ENCODE measurements at places on chromosomes 16 and 17. TPM values are rescaled to one million over a fixed set of nuclear protein-coding genes. Genes with fewer than 3 reads are reported as not detected.

GRCh38 chr16:69123910-69124309, 8.5 kb downstream of the CHTF8 start:
- DNase-seq: peak; percentile 68

DNA sequence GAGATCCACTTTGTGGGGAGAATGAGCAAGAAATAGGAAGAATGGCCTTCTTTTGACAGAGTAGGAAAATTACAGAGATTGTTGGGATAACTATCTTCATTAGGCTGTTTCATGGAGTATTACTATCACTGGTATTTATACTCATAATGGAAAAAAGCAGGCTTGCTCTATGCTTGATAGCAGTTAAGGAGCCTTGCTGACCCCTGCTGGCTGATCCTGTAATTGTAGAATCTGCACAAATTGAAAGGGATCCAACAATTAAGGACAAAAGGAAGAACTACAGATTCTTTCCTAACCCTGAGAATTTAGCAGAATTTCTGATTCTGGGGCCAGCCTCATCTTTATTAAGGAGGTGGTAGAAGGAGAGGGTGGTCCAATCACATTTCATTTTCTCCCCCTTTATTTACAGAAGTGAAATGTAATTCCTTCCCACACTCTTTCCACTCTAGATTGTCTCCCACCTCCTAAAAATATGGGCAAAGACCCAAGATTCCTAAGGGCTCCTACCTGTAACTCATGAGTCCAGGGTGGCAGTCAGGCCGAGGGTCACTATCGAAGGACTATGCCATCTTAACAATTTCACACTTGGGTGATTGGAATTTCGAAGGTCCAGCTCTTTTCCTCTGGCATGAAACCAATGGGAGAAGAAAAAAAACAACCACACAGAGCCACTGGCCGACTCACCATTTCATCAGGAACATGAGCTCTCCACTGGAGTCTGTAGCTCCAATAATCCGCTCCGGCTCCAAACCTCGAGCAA, 26.3 kb downstream of the NFE2L1 start:
- peak; percentile 88 for DNase-seq

GRCh38 chr17:3886776-3887175, 6.1 kb downstream of the CAMKK1 start:
- DNase-seq: no peak

- no peak for DNase-seq
Measured at GRCh38 chr16:1184980-1185379, 32.1 kb downstream of the CACNA1H start.

Gene SGCA
- not detected for total RNA-seq

Gene ZNF205
- 15.5 TPM for total RNA-seq

DNA sequence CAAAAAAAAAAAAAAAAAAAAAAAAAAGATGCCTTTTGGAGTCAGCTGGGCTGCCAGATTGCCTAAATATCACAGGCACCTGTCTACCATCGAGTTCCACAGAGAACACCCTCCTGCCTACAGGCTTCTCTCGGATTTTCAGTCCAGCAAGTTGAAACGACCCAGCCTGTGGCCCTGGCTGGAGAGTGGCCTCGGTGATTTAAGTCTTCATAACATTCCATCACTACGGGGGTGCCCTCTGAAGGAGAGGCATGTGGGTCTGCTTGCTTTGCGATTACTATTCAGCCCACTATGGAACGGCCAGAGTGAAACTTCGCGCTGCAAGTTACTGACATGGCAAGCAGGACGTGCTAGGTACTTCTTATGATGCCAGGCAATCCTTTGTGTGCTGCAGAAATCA, 42.8 kb downstream of the MARCHF10 start:
- no peak for DNase-seq

GRCh38 chr17:81435652-81436293, 40.5 kb downstream of the BAHCC1 start:
- DNase-seq: no peak

Gene CRYBA1
- total RNA-seq: not detected

- DNase-seq: peak; percentile 98
Measured at GRCh38 chr17:15651583-15652110, 32.1 kb upstream of the FBXW10B start.

Gene SEPTIN12
- not detected for total RNA-seq

DNA sequence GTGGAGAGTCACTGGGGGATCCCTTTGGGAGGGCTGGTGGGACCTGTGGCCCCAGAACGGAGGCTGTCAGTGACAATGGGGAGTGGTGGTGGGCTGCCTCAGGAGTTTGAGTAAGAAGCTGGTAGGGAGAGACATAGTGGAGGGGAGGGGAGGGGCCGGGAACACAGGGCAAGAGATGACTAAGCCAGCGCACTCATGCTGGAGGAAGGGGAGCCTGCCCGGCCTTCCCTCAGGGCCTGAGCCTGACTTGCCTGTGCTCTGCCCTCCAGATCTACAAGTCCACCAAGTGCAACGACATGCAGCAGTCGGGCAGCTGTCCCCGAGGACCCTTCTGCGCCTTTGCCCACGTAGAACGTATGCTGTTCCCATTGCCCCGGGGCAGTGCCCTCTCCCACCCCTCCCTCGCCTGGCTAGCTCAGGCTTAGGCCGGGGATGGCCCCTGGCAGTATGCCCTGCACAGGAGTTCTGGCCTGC, 29.3 kb downstream of the UNC13D start:
- DNase-seq: peak; percentile 59

DNA sequence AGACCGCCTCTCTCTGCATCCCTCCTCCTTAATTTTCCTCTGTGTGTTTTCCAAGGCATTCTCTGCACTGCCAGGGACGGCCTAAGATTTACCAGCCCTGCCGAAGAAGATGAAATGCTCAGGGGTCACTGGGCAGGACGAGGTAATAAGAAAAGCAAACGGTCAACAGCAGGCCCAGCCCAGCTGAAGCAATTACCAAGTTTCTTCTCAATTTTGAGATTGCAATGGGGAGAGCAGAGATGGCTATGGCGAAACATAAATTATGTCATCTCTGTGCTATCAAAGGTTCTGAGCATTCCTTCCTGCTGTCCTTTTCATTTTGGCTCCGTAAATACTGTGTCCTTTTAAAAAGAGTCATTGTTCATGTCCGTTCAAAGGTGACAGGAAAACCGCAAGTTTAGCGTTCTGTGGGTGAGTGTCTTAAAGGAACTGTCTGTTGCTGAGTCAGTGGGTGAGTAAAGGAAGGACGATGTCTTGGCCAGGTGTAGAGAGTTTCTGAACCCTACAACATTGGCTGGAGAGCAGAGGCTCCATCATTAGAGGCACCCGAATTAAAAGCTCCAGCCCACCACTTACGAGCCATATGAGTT, 753.9 kb upstream of the EEF2KMT start:
- no peak for DNase-seq

GRCh38 chr16:14362774-14363371, 267.2 kb downstream of the PARN start:
- no peak for DNase-seq

DNA sequence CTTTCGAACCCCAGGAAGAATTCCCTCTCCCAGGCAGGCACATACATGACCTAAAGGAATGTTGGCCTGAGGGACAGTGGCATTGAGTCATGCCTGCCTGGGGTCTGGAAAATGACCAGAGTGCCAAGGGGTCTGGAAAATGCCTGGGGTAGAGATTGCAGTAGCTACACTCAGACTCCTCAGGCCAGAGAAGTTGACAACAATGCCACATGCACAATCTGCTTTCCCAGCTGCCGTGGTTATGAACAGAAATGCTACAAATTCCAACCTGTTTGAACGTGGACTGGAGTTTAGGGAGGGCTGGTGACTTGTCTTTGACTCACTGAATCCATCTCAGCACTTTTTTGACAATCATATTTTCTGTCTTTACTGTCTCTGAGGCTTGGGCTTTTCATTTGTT, 250.0 kb downstream of the ABCC12 start:
- no peak for DNase-seq

DNA sequence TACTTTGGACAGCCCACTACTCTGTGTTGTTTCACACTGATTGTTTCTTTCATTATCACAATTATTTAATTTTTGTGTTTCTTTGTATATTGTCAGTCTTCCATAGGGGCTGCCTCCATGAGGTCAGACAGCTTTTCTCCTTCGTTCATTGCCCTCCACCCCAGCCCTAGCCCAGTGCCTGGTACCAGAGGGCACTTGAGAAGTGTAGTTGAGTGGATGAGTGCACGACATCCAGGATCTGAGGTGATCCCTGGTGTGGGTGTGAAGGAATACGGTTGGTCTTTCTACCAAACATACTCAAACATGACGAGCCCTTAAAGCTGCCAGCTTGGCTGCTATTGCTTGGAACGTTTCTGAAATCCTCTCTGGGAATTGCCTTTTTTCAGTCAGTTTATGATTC, 37.9 kb downstream of the DHRS7B start:
- DNase-seq: no peak

DNA sequence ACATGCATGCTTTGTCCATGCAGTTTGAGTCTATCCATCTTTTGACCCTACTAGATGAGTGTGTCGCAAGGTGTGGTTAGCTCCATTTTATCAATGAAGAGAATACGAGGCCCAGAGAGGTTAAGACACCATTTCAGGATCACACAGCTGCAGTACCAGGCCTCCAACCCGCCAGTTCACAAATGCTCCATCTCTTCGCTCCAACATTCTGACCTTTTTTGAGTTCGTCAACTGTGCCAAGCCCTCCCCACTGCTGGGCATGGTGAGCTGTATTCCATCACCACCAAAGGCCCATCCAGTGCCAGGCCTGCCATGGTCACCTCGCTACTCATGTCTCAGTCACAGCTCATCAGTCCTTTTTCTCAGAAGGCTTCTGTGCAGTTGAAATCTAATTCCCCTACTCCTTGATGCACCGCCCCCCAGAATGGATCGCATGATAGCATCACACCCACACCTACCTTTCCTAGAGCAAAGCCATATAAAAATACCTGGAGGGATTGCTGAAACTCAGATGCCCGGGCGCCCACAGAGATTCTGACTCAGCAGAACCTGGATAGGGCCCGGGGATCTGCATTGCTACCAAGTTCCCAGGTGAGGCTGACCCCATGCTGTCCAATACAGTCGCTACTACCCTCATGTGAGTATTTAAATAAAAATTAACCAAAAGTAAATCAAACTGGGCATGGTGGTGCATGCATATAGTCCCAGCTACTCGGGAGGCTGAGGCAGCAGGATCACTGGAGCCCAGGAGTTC, 38.0 kb downstream of the ZNF423 start:
- no peak for DNase-seq

GRCh38 chr16:75627851-75628250, 4.8 kb upstream of the ADAT1 start:
- DNase-seq: peak; percentile 54

- no peak for DNase-seq
Measured at GRCh38 chr17:75647061-75647460, 13.8 kb downstream of the SMIM5 start.

Gene NOTUM
- not detected for total RNA-seq

Gene SCARF1
- 93.7 TPM for total RNA-seq

DNA sequence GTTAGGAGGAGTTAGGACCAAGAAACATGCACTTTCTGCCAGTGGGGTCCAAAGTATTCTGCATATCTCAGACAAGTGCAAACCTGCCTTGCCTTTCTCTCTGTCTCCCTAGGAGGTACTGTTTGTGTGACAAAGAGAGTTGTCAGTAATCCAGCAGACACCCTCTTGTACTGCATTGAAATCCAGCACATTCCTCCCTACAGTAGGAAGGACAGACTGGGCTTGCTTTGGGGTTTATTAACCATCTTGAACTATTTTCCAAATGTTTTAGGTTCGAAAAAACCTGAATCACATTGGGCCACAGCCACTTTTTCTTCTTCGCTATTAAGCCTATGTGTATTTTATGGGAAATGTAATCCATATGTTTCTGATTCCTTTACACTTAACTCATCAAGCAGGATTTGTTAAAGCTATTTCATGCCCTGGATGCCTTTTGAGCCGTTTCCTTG, 204.2 kb upstream of the KCNJ16 start:
- peak; percentile 27 for DNase-seq

- DNase-seq: no peak
Measured at GRCh38 chr17:75344666-75345065, 55.4 kb upstream of the SLC25A19 start.

Gene TEDC2
- total RNA-seq: 15.2 TPM

DNA sequence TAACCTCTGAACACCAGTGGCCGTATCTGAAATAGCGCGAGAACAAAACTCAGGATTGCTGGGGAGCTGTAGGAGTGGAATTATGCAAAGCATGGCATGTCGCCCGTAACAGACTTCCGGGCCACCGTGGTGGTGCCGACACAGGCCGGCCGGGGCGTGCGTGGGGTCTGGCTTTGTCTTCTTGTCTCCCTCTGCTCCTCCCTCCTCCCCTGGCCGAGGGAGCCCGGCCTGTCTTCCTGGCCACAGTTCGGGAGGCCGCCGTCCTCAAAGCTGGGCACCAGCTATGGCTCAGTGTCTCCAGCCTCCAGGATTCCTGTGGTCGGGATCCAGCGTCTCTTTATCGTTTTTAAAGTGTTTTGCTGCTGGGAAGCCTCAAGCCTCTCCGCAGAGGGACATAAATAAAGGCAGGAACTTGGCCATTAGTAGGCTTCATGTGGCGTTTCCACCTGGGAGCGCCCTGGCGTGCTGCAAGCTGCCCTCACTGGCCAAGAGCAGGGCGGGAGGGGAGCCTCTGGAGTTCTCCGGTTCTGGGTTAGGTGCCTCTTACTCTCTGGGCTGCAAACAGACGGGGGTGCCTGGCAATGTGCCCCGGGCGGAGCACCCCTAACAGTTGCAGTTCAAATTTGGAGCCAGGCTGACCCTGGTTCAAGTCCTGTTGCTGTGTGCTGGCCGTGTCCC, 22.0 kb upstream of the NPTX1 start:
- no peak for DNase-seq

DNA sequence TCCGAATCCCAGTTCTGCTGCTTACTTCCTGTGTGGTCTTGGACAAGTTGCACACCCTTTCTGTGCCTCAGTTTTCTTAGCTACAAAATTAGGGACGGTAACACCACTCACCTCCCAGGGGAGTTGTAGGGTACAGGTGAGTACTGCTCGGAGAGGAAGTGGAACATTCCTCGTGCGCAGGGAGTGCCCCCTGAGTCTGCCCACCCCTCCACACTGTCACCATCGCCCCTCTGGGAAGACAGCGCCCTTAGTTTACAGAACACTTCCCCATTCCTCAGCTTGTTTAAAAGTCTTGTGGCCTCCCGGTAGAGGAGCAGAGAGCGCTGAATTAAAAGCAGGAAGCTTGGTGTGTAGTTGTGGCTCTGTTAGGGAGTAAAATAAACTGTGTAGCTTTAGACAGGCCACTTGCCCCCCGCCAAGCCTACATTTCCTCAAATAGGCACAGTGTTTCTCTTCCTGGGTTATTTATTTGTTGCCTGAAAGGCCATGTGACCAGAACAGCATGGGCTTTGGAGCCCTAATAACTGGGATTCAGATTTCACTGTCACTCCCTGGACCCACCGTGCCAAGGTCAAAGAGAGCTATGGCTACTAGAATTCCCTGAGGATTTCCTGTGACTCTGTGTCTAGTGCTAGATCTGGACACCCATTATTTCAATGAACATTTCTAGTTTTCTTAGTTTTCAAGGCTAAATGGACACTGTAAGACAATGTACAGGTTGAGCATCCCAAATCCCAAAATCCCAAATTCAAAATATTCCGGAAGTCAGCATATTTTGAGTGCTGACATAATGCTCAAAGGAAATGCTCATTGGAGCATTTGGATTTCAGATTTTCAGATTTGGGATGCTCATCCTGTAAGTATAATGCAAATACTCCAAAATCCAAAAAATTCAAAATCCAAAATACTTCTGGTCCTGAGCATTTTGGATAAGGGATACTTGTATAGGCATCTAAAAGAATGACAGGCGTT, 372.5 kb downstream of the SNX29 start:
- DNase-seq: no peak
